GM12891 (cell line): ENCODE measurements at places on chromosomes 13 and 19.
A peak's percentile ranks its signal among the peaks of the same experiment; 100 is the strongest.

GRCh38 chr19:41397086-41398049 lies at the start of the genes BCKDHA and EXOSC5:
TSS of gene BCKDHA (plus strand) at chr19:41397818. CDS start at chr19:41397828, 10 bp downstream.
TSS of gene EXOSC5 (minus strand) at chr19:41397359. CDS start at chr19:41397328, 31 bp downstream.
- peak; percentile 92 for DNase-seq

DNA sequence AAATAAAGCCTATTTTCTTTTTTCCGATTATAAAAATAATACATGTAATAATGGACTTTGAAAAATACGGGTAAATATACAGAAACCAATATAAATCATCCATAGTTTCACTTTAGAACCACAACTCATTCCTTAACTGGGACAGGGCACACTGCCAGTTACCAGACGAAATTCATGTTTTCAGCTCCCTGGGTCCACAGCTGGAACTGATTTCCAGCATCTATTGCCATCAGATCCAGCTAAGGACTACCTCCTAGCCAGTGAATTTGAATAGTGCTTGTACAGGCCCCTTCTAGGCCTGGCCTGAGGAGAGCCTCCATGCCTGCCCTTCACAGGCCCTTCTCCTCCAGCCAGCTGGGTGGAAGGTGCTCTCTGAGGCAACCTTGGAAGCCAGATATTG lies 30.0 kb upstream of the ATP12A start:
- no peak for DNase-seq

GRCh38 chr13:109804654-109805053 lies 18.3 kb upstream of the IRS2 start:
- DNase-seq: no peak

DNA sequence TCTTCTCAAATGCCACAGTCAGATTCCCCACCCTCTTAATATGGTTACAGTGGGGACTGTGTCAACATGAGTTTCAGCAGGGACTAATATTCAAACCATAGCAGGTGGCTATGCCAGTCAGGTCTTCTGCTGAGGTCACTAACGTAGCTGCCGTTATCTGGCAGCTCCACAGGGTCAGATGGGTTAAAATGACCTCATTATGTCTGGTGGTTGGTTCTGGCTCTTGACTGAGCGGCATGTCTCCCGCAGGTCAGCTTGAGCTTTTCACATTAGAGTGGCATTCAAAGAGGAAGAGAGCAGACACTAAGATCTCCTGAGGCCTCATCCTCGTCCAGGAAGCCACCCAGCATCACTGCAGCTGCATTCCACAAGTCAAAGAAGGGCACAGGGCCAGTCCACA lies 21.4 kb upstream of the IPO5 start:
- no peak for DNase-seq

- DNase-seq: no peak
Observed at GRCh38 chr19:55962186-55962585, 14.6 kb downstream of the NLRP8 start.

DNA sequence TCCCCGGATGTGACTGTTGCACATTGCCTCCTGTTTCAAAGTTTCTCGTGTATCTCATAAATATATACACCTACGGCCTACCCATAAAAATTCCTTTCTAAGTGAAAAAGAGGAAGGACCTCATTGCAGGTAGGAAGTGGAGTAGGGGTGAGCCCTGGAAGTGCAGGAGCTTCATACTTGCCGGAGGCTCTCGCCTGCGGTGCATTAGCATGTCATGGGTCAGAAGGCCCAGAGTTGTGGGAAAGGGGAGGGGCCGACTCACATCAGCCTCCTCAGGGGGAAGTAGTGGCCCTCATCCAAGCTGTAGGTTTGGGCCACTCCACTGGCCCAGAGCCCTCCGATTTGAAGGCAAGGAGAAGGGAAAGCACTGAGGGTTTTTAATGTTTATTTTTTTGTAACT lies 26.0 kb upstream of the IRS2 start:
- DNase-seq: no peak

DNA sequence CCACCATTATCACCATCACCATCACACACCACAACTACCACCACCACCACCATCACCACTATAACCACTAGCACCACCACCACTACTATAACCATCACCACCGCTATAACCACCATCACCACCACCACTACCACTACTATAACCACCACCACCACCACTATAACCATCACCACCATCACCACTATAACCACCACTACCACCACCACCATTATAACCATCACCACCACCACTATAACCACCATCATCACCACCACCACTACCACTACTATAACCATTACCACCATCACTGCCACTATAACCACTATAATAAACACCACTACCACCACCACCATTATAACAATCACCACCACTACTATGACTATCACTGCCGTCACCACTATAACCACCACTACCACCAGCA lies 173.2 kb downstream of the DCLK1 start:
- no peak for DNase-seq

- DNase-seq: no peak
Observed at GRCh38 chr13:100725472-100725871, 50.9 kb upstream of the TMTC4 start.

- DNase-seq: no peak
Observed at GRCh38 chr13:44417876-44418275, 44.3 kb downstream of the SERP2 start.

GRCh38 chr13:29847501-29847983 lies 2.9 kb downstream of the UBL3 start:
- no peak for DNase-seq

DNA sequence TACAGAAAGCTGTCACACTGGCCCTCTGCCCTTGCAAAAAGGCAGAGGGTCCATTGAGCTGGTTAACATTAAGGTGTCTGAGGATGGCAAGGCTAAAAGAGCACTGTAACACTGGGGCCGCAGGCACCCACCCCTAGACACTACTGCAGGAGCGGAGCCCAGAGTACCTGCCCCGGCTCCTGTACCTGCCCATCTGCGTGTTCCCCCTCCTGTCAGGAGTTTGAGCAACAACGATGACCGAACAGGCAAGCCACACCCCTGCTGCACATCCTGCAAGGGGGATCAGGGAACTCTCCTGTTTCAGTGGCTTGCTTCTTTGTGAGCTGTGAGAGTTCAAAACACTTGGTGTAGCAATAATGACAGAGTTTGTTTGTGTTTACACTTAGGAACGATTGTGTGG lies 117.4 kb upstream of the STARD13 start:
- no peak for DNase-seq

DNA sequence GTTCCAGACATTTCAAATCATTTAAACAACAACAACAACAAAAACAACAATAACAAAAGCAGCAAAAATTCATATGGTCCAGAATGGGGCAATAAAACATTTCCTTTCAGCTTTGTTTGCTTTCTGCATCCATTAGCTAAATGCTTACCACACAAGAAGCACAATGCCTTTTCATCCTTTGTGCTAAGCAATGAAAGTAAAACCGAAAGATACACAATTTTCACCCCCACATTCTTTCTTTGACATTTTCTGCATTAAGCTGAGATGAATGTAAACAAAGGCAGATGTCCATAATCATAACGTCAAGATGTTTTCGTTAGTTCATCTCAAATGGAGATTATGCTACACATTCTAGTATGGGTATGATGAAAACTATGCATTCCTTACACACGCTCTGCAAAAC lies 568.5 kb downstream of the SLITRK6 start:
- no peak for DNase-seq

GRCh38 chr19:12777217-12778016 lies 2.1 kb upstream of the HOOK2 start:
- DNase-seq: peak; percentile 80

- DNase-seq: peak; percentile 12
Observed at GRCh38 chr13:27170221-27170515, 1.4 kb downstream of the USP12 start.
